ENCODE measurements at places on chromosomes 12 and 14.

DNA sequence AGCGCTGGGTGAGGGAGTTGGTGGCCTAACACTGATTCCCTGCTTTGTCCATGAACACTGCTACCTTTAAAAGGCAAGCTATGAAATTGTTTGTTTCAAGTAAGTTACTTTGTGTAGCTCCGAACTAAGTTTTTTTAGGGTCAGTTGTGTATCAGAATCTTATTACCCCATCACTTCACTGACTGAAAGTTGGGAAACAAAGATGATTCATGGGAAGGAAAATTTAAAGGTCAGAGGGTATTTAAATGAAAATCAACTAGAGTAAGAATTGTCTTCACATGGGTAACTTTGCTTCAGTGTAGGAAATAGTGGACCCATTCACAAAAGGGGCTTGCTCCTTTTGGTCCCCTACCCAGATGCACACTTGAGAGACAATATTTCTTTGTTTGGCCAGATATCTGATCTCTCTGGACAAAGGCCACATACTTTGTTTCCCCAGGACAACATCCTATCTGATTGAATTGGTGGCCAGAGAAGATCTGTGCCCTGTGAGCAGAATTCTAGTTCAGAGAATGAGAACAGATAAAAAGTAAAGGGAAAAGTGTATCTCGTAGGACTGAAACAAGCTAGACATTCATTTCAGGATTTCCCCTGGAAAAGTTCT is 53.5 kb downstream of the RAB35 start:
- no peak for DNase-seq

DNA sequence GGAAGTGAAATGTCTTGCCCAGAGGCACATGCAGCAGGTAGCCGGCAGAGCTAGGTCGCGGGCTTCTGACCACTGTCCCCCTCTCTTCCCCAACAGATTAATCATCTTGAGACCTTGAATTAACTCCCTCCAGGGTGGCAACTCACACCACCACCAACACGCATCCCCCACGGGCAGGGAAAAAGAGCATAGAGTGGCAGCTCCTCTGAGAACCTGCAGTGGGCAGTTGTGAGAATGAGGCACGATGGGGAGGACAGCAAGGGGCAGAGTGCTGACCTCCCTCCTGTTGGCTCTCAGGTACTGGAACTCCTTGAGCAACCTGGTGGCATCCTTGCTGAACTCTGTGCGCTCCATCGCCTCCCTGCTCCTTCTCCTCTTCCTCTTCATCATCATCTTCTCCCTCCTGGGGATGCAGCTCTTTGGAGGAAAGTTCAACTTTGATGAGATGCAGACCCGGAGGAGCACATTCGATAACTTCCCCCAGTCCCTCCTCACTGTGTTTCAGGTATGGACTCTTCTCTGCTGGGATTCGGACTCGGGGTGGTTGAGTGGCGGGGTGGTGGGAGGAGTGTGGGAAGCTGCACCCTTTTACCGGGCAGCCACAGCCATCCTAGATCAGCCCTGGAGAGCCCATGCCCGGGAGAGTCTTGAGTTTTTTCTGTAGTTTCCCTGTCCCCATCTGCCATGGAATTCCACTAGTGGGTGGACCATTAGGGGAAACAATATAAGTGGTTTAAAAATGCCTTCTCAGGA is 213.3 kb upstream of the FKBP4 start:
- no peak for DNase-seq

DNA sequence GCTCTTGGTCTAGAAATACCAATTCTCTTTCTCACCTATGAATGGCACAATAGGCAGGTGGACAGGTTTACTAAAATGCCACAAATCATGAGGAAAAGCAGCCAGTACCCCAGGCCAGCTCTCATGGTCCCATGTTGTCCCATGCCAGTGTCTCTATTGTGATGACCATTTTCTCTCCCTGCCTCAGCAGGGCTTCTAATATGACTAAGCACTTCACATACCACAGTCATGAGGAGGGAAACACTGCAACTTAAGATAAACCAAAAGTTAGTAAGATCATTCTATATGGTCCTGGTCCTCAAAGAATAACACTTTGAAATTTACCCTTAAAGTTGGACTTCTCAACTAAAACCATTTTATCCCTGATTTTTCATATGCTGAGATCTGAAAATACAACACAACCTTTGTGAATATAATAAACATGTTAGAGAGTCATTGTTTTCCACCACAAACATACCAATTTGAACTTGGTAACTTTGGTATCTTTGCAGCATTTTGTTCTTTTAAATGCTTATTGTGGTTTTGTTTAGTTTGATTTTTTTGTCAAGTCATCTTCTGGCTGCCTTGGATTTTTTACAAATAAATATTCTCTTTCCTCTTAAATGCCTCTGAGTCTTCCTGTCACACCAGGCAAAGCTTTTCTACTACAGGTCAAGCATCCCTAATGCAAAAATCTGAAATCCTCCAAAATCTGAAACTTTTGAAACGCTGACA is 3.6 kb downstream of the TTC5 start:
- DNase-seq = no peak

DNA sequence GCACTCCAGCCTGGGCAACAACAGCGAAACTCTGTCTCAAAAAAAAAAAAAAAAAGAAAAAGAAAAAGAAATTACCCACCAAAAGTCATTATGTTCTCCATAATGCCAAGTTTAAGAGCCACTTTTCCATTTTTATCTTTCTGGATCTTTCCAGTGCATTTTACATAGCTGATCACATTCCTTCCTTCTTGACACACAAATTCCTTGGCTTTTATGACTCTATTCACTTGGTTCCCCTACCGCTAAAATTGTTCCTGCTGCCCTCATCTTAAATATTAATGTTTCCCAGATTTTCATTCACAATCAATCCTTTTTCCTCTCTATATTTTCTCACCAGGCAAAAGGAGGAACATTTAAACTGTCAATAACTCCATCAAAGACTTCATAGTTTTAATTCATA is 20.2 kb downstream of the KLHL28 start:
- DNase-seq = no peak

GRCh38 chr12:87756721-87757120 is 272.5 kb downstream of the C12orf50 start:
- DNase-seq = no peak

- no peak for DNase-seq
Observed at GRCh38 chr12:62044450-62045135, 215.6 kb upstream of the USP15 start.

GRCh38 chr12:113863455-113863845 is 102.7 kb downstream of the RBM19 start:
- DNase-seq = no peak

DNA sequence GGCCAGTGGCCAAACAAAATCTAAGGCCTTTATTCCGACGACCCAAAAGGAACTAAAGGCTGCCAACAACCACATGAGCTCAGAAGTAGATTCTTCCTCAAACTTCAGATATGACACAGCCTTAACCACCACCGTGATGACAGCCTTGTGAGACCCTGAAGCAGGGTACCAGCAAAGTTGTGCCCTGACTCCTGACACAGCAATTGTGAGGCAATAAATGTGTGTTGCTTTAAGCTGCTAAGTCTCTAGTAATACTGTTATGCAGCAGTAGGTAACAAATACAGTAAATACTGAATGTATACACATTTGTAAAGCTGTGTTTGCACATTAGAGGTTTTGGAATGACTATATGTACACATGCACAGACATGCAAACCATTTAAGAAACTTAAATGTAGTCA is 10.7 kb upstream of the SLC6A13 start:
- DNase-seq = no peak

GRCh38 chr12:26629864-26630263 is 203.1 kb downstream of the ITPR2 start:
- DNase-seq = no peak

DNA sequence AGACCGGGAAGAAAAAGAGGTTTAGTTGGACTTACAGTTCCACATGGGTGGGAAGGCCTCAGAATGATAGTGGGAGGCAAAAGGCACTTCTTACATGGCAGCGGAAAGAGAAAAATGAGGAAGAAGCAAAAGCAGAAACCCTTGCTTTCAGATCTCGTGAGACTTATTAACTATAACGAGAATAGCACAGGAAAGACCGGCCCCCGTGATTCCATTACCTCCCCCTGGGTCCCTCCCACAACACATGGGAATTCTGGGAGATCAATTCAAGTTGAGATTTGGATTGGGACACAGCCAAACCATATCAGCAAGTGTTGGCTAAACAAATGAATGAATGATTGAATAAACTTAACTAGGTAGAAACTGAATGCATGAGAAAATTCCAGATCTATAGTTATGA is 85.3 kb upstream of the PARP11 start:
- DNase-seq = no peak

DNA sequence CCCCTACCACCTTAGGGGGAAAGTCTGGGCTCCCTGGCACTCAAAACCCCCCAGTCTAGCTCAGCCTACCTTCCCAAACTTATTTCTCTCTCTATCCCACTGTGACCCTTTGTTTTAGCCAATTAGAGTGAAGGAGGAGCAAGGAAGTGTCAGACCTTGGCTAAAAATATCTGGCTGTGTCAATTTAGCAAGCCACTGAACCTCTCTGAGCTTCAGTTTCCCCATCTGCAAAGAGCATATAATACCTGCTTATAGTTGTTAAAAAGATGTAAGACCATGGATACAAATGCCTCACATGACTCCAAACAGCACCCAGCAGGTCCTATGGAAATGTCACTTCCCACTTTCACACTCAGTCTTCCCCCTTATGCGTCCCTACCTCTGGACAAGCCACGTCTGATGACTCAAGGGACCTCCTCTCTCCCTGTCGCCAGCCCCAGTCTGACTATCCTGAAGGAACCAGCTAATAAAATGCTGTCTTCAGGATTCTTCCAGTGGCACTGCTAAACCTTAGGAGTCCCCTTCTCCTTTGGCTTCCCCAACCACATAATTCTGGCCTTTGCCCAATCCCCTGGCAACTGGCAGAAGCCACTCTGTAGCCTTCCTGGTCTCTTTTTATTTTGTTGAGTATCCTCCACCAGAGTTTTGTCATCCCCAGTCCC is 19.3 kb downstream of the FOXN3 start:
- no peak for DNase-seq

DNA sequence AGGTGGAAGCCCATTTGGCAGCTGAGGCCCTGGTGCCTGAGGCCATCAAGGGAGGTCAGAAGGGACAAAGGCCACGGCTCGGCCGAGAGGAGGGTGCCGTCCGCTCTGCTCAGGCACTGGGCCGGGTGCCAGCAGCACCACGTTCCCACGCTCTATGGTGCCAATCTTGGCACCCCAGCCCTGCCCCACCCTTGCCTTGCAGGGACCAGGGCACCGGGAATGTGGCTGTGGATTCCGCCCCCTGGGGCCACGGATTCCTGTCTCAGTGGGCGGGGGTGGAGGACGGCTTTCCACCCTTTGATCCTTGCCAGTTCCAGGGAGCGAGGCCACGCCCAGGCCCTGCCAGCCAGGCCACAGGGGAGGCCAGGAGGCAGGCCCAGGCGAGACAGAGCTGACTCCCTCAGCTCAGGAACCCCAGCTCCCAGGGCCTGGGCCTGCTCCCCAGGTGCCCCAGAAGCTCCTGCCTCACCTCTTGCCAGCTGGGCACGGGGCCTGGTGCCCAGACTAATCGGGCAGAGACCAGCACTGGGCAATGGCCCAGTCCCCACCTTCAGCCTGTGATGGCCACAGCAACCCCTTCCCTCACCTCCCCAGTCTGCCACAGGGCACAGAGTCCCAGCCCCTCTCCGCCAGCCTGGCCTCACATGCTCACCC is 26.4 kb upstream of the GPR132 start:
- no peak for DNase-seq

DNA sequence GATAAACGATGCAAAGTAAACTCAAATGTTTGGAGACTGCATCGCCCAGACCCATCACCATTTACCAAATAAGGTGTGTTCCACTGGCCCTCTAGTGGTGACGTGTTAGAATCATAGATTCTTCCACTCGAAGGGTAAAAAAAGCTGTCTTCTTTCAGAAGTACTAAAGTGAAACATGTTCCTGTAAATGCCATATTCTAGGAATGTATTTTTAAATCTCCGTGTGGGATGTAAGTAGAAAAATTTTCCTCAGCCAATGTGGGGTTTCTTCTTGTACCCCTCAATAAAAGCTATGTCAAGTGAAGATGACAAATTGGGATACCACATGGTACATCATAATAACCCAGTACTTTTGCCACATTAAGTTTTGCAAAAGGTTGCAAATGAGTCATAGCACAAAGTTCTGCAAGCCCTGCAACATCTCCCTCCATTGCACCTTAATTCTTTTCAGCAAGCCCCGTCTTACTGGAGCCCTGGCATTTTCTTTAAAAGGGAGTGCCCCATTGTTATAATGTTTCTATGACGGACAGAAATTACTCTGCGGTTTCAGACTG is 100.8 kb downstream of the CCER1 start:
- DNase-seq = no peak

DNA sequence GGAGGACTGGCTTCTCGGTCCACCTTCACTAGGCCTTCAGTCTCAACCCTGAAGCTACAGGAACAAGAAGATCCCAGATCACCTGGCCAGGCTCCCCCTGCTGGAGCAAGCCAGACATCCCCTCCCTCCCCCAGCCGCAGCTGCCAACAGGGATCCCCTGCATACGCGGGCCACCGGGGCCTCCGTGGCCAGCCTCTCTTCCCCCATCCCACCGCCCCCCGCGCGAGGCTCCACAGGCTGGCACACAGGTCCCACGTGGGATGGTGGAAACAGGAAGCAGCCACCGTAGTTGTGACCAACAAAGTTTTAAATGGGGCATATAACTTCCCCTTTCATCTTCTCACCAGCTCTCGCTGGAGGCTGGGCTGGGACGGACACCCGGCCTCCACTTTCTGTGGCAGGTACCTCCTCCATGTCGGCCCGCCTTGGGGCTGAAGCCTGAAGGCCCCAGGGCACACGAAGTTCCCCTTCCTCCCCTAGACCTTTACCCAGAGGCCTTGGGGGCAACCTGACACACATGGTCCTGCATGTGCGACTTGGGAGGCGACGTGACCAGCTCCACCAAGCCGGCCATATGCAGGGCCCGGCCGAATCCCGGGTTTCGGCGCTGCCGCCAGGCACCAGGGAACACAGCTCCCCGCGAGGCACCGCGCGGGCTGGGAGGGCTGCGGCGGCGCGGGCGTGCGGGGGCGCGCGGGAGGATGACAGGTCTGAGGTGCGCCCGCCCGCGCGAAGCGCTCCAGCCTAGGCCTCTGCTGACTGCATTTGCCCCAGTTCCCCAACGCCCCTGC is 44.4 kb upstream of the PNMA1 start:
- DNase-seq = peak; percentile 81

GRCh38 chr14:58912799-58913432 is 275.2 kb downstream of the DACT1 start:
- no peak for DNase-seq
